ENCODE measurements at places on chromosomes 13 and 19. TPM values are rescaled to one million over a fixed set of nuclear protein-coding genes. Genes with fewer than 3 reads are reported as not detected.

VPS36 gene
- 30.4 TPM for total RNA-seq

IGFL1 gene
- not detected for total RNA-seq

CCL25 gene
- total RNA-seq = not detected

DNA sequence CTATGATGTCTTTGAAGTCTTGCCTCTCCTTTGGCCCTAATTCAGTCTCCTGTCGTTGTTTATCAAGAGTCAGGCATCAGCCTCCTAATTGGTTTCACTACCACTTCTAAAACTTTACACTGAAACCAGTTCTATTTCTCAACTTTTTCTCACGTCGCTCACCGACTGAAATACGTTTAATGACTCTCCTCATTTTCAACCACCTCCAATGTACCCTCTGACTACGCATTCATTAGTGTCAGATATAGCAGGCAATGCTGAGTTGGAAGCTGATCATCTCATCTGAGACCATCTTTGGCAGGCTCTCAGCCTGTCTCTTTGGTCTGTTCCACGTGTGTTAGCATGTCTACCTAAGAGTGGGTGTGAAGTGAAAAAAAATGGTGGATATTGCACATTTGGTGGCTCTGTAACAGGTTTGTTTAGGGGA is 128.1 kb downstream of the KL start:
- no peak for DNase-seq

GRCh38 chr19:1383017-1383311 is 743 bp upstream of the NDUFS7 start:
- DNase-seq = no peak

GRCh38 chr19:10898633-10899032 is 27.3 kb downstream of the CARM1 start:
- no peak for DNase-seq

GRCh38 chr19:8697671-8698432 is 743 bp downstream of the ACTL9 start:
- DNase-seq = no peak

DNA sequence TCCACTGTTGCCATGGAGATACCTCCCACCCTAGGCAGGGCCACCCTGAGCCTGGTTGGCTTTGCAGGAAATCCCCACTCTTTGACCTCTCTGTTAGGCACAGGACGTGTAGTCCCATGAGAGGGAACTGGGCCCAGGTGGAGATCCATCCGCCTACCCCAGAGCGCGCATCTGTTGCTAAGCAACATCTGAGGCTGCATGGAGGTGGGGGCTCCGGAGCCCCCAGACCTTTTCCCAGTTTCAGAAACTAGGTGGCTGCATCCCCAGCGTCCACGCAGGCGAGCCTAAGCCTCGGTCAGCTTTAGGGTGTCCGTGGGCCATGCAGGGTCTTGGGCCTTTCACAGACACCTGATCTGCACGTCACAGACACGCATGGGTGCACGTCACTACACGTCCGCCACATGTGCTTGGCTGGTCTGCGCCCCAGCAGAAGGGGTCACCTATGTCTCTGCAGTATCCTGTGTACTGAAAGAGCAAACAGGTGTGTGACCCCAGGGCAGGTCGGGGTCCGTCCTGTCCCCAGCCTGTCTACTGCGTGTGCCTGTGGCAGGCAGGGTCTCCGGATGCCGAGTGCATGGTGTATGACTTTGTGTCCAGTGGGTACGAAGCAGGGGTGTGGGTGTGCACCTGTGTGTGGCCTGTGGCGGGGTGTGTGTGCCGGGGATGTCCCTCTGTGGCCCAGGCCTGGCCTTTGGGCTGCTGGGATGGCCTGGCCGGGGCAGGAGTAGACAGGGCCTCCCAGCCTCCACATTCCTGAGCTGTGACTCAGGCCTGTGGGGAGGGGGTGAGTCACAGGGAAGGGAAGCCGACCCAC is 4.1 kb upstream of the CIRBP start:
- peak; percentile 68 for DNase-seq

- peak; percentile 48 for DNase-seq
Measured at GRCh38 chr13:99501848-99502301, 603 bp downstream of the TM9SF2 start.

GRCh38 chr13:50446611-50447010 is 396.9 kb downstream of the DLEU7 start:
- no peak for DNase-seq

- no peak for DNase-seq
Measured at GRCh38 chr19:44891016-44891882, at the start of gene TOMM40. TOMM40 (plus strand) TSS chr19:44891254; CDS start chr19:44891416, 162 bp downstream.

DNA sequence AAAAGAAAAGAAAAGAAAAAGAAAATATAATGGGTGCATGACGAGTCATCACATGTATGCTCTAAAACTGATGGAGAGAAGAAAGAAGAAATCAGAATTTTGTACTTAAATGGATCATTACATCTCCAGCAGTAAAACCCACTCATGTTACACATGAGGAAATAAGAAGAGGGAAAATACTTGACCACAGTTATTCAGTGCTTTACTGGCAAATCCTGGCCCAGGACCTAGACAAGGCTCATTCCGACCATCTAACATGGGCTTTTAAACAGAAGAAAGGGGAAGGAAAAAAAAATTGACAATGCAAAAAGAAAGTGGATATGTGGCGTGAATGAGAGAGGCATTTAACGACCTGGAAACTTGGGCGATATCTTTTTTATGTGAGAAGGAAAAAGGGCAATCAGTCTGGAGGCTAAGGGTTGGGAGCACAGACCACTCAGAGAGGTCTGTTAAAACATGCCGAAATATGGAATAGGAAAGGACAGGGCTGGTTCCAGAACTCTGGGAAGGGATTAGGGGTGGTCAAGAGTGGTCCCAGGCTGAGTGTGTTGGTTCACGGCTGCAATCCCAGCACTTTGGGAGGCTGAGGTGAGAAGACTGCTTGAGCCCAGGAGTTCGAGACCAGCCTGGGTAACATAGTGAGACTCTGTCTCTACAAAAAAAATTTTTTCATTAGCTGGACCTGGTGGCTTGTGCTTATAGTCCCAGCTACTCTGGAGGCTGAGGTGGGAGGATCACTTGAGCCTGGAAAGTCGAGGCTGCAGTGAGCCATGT is 1.6 kb downstream of the SIGLECL1 start:
- no peak for DNase-seq

DNA sequence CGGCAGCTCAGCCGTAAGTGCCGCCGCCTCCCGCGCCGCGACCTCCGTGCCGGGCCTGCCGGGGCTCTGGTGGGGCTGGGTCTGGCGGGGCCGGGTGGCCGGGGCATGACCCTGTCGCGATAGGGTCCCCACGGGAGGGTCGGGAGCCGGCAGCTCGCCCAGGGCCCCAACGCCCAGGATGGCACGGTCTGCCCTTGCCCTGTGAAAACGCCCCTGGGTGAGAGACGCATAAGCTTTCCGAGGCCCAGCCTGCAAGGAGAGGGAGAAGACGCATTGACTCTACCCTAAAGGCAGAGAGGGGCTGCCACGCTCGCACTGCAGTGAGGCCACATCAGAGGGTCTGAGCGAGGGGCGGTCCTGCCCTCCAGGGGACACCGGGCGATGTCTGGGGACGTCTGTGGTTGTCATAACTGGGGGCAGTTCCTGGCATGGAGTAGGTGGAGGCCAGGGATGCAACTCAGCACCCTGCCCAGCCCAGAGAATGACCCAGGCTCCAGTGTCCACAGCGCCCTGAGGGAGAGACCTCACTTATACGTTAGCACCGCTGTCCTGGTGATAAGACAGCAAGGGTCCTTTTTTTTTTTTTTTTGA is 539 bp downstream of the ZNF554 start:
- DNase-seq = peak; percentile 8

- DNase-seq = peak; percentile 83
Measured at GRCh38 chr19:16566161-16566560, 6.1 kb downstream of the SLC35E1 start.

All from endothelial cell of umbilical vein (primary cell).